Neural crest cell (in vitro differentiated cells): ENCODE measurements at places on chromosomes 1 and 21. TPM values are rescaled to one million over a fixed set of nuclear protein-coding genes. Genes with fewer than 3 reads are reported as not detected.

Gene PPT1
- total RNA-seq, result 91.2 and 95.4 TPM in 2 replicates

Gene HTR6
- total RNA-seq, result not detected in 2 replicates

Gene IFI44L
- total RNA-seq, result 0.05 TPM in 1 of 2 replicates, not detected in the other

Gene HFM1
- 6.6 and 7.1 TPM in 2 replicates for total RNA-seq

Gene LEFTY2
- not detected in 2 replicates for total RNA-seq

Gene AHCTF1
- total RNA-seq, result 40.4 and 47.3 TPM in 2 replicates

GRCh38 chr1:55554611-55555010, 339.4 kb upstream of the USP24 start:
- H3K4me3 ChIP-seq, result no peak overlapping the region
- H3K4me1 ChIP-seq, result no peaks in the 10 kb centered on the region
- no peaks in the 10 kb centered on the region for H3K27me3 ChIP-seq
- H3K36me3 ChIP-seq, result no peaks in the 10 kb centered on the region
- no peak for DNase-seq

DNA sequence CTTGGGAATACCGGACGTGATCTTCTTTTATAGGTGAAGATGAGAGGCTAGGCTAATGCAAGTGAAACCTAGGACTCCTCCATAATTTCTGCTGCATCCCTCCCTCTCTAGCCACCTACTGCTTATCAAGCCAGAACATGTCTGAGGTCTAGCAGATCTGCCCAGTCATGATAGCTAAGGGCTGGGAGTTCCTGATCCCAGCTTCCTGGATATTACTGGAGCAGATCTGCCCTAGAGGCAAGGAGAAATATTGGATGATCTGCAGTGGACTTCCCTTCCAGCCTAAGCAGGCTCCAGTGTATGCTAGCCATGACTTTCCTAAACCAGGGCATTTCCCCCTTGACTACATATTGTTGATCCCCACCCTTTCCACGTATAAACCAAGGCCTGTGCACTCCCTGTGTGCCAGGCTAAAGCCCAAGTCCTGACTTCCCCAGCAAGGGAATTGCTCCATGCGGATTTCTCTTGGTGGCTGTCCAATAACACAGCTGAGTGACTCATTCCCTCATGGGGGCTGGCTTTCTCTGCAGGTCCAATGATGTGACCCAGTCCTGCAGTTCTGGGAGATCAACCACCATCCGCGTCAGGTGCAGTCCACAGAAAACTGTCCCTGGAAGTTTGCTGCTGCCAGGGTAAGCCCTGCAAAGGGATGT, 15.5 kb upstream of the SARS1 start:
- DNase-seq, result no peak
- H3K27me3 ChIP-seq, result no peaks in the 10 kb centered on the region
- H3K4me1 ChIP-seq, result peaks cover 19% of the 10 kb centered on the region
- no peak overlapping the region for H3K27ac ChIP-seq

GRCh38 chr21:44984428-44984791, 44.6 kb downstream of the SLX9 start:
- H3K27ac ChIP-seq, result no peak overlapping the region
- H3K4me1 ChIP-seq, result peaks cover 7% of the 10 kb centered on the region
- H3K27me3 ChIP-seq, result no peaks in the 10 kb centered on the region

DNA sequence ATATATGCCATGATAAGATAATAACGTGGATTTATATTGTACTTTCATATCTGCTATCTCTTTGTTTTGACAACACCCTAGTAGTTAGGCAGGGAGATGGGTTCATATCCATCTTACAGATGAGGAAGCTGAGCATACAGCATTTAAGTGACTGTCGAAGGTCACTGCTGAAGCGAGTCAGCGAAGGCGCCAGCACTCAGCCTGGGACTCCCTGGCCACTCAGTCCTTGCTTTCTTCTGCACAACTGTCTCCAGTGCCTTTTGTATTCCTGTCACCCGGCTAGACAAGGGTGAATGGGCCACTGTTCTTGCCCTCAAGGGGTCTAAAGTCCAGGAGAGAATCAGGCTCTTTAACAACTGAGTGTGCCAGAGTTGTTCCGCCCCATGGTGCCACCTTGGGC, 3.1 kb downstream of the ARHGEF10L start:
- H3K27ac ChIP-seq, result no peak overlapping the region
- no peak for DNase-seq
- peaks cover 52% of the 10 kb centered on the region for H3K4me1 ChIP-seq
- H3K36me3 ChIP-seq, result no peaks in the 10 kb centered on the region
- H3K27me3 ChIP-seq, result no peaks in the 10 kb centered on the region

DNA sequence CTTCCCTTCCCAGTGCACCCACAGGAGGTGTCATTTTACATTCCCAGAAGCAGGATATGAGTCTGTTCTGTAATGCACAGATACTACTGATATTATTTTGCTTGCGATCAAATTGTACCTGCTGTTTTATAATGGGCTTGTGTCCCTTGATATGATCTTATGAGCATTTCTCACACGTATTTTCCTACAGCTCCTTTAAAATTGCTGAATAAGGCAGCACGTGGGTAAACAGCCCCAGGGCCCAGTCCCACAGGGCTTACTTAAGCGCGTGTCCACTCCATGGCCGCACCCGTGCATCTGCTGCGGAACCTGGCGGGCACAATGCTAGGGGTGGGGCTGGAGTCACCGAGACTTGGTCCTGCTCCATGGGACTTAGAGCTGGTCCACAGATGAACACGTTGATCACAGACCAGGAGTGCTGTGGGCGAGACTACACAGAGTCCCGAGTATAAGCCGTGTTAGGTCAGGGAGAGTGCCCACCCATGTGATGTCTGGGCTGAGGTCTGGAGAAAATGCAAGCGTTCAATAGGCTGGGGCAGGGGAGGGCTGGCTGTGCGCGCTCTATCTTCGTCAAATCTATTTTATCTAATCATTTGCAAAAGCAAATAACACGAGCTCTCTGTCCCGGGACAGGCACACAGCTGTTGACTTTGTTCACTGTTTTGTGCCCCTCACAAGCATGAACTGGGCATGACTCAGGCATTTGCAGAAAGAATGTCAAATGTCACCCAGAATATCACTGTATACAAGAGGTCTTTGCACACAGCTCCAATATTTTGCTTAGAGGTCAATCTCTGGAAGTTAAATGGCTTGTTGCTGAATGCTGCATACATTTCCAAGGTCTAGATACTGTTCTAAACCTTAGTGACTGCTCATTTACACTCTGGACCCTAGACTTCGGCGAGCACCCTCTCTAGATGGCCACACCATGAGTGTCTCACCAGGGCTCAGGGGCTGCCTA, 119.3 kb downstream of the CRYAA start:
- peaks cover 14% of the 10 kb centered on the region for H3K4me1 ChIP-seq
- H3K4me3 ChIP-seq, result no peak overlapping the region
- H3K36me3 ChIP-seq, result no peaks in the 10 kb centered on the region
- no peak for DNase-seq

DNA sequence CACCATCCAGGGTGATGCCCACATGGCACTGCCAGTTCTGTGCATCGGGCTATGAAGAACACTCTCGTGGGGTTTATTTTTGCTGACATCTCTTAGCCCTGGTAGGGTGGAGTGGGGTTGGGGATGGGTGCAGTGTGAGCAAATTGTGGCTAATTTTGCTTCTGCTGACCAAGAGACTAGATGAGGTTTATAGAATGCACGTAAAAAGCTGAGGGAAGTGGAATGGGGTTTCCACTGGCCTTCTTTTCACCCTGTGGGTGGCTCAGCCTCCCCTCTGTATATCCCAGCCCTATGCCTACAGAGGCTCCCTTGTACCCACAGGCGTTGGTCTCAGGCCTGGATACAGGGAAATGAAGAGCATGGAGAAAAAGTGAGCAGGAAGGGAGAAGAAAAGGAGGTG, 44.1 kb upstream of the RAB4A start:
- no peak overlapping the region for H3K27ac ChIP-seq
- H3K4me3 ChIP-seq, result no peak overlapping the region
- no peak for DNase-seq
- peaks cover 43% of the 10 kb centered on the region for H3K4me1 ChIP-seq

DNA sequence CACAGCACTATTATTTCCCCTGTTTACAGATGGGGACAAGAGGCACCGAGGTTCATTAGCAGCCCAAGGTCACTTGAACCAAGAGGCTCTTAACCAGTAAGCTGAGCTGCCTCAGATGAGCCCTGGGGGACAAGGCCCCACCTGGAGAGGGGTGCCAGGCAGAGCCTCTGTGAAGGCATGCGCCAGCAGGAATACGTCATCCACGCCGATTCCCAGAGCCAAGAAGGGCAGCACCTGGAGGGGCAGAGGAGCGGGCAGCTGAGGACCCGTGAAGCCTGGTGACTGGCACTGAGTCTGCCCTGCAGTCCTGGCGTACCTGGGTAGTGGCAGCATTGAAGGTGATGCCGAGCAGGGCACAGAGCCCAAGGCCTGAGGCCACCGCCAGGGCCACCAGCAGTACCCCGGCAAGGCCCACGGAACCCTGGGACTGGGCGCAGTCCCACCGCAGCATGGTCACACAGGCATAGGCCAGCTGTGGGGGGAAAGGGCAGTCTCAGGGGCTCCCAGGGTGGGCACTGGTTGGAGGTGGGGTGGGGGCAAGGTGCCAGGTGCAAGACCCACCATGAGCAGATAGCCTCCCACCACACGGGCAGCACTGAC, 14.1 kb downstream of the PTCH2 start:
- H3K27ac ChIP-seq, result no peak overlapping the region
- H3K4me3 ChIP-seq, result no peak overlapping the region
- no peak for DNase-seq
- H3K4me1 ChIP-seq, result no peaks in the 10 kb centered on the region
- H3K27me3 ChIP-seq, result no peaks in the 10 kb centered on the region

DNA sequence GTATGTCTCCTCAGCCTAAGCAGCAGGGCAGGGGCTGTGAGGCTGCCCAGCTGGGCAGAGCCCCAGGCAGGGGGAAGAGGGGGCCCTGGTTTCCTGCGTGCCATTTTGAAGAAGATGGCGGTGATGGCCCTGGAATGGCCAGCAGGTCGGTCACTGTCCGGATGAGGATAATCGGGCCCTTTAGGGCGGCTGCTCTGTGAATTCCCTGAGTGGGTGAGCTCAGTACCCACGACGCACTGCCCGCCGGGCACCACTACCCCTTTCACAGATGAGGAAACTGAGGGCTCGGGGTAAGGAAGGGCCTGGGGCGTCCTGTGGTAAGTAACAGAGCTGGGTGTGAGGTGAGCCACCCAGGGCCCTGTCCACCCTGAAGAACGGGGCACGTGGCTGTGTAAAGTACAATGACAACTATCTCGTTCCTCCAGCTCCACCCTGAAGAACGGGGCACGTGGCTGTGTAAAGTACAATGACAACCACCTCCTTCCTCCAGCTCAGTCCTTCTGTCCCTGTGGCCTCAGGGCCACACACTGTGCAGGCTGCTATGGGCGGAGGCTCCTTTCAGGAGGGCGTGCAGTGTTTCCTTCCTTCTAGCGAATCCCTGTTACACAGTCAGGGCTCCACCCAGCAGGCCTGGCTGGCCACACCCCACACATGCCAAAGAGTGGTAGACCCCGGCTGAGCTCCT, 23.2 kb downstream of the ITGB2 start:
- DNase-seq, result no peak
- H3K27me3 ChIP-seq, result peaks cover 8% of the 10 kb centered on the region
- H3K36me3 ChIP-seq, result no peaks in the 10 kb centered on the region
